ENCODE measurements at places on chromosomes 6 and 20. TPM values are rescaled to one million over a fixed set of nuclear protein-coding genes. Genes with fewer than 3 reads are reported as not detected.

GRCh38 chr6:114194362-114195026 is 148.3 kb downstream of the HS3ST5 start:
- DNase-seq: peak; percentile 40

DNA sequence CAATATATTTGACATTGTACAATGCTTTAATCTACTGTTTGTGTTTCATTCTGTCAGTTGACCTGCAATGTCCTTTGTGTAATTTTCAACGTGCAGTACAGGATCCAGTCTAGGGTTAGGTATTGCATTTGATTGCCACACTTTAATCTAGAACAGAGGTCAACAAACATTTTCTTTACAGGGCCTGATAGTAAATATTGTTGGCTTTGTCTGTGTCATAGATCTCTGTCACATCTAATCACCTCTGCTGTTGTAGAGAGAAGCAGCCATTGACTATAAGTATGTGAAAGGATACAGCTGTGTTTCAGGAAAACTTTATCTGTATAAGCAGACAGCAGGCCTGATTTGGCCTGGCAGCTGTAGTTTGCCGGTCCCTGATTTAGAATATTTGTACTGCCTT is 39.3 kb downstream of the ATRN start:
- DNase-seq: no peak

GRCh38 chr6:106466211-106466610 is 105.7 kb downstream of the CRYBG1 start:
- no peak for DNase-seq

DNA sequence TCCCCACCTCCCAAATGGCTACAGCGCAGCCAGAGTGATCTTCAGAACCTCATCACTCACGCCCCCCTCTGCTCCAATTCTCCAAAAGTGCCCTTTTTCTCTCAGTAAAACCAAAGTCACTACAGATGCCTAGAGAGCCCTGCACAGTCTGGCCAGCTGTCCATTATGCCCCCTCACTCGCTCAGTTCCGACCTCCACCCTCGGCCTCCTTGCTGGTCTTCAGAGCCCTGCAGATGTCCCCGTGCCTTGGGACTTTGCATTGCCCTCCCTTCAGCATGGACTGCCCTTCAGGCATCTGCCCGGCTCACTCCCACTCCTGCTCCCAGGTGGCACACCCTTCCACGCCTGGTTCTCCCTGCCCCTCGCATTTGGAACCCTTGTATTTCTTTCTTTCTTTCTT is 1.1 kb upstream of the RAET1E start:
- no peak for DNase-seq

DNA sequence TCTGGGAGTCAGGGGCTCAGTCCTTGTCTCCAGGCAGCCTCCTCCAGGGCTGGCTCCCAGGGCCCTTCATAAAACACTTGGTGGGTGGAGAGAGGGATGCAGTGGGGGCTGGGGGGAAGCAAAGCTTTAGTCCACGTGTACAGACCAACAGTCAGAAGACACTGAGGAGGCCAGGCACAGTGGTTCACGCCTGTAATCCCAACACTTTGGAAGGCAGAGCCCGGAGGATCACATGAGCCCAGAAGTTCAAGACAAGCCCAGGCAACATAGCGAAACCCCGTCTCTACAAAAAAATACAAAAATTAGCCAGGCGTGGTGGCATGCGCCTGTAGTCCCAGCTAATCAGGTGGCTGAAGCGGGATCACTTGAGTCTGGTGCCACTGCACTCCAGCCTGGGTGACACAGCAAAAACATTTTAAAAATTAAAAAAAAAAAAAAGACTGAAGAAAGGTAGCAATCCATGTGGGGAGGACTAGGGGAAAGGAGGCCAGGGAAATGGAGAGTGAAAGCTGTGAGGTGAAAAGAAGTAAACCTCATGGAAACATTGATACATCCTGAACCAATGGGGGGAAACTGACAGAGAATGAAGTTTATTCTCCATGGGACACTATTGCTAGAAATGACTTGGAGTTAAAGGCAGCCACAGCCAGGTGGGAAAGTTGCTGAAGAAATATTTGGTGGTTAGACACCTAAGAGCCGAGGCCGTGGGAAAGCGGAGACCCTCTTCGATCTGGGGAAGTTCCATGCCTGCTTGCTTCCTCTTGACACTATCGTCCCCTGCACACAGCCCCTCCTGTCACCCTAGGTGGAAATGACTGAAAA is 35.4 kb downstream of the PIM1 start:
- no peak for DNase-seq

- DNase-seq: no peak
Observed at GRCh38 chr6:14499309-14499708, 381.7 kb downstream of the CD83 start.

- DNase-seq: no peak
Observed at GRCh38 chr6:43907789-43908472, 137.9 kb downstream of the VEGFA start.

DNA sequence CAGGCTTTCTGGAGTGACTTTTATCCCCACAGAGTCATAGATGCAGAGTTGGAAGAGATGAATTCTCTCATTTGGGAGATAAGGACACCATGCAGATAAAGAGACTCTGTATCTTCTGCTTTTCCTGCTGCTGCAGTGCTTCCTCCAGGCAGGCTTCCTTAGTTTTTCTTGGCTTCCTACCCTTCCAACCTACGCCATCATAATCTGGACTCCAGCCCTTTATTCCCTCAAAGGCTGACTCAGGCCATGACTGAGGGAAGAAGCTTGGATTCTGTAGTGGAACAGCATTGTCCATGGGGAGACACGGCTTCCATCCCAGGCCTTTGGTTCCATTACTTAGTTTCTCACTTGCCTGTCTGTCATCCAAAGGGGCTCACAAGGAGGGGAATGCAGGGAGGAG is 6.5 kb upstream of the RNF24 start:
- DNase-seq: peak; percentile 26

The CRISP3 gene
- total RNA-seq: not detected

The MYL9 gene
- 2,567 TPM for total RNA-seq

The DCDC2 gene
- total RNA-seq: not detected

The ABT1 gene
- total RNA-seq: 9.5 TPM

The WFDC13 gene
- total RNA-seq: not detected

The HLA-F gene
- 26.8 TPM for total RNA-seq

The TAGAP gene
- 1.2 TPM for total RNA-seq

Data from right cardiac atrium (tissue), 5 donors.